Ureter (tissue), 1 donor: ENCODE measurements at places on chromosomes 4 and X. TPM values are rescaled to one million over a fixed set of nuclear protein-coding genes. Genes with fewer than 3 reads are reported as not detected.

Gene PORCN
- total RNA-seq, result 12.7 TPM

DNA sequence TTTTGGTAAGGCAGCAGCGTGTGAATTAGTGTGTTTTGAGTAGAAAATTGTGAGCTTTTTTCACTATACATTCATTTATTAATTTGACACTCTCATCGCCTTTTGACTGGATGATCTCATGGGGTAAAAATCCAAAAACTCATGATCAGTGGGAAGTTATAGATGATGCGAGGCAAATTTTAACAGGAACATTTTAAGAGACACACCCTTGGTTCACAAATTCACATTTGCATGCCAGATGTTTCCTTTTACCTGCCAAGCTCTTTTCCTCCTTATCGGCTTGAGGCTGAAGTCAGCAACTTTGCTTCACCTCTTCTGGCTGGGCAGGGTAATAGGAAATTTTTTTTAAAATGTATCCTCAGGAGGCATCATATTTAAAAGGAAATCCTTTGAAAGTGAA, 318.0 kb upstream of the HS3ST1 start:
- no peak for DNase-seq

Gene FDCSP
- not detected for total RNA-seq

Gene NHS
- total RNA-seq, result 17.4 TPM

GRCh38 chrX:42954880-42955279, 176.9 kb upstream of the PPP1R2C start:
- no peak for DNase-seq

GRCh38 chrX:45485719-45486118, 285.0 kb upstream of the DIPK2B start:
- DNase-seq, result no peak

Gene BGN
- total RNA-seq, result 77.5 TPM

- no peak for DNase-seq
These were observed 137.9 kb downstream of the INPP4B start for GRCh38 chr4:142708231-142708630.

GRCh38 chr4:141705048-141705746, 68.8 kb downstream of the IL15 start:
- no peak for DNase-seq

GRCh38 chrX:115642311-115642710, 81.3 kb downstream of the PLS3 start:
- no peak for DNase-seq

Gene ESX1
- total RNA-seq, result not detected

Gene COX7B2
- not detected for total RNA-seq

DNA sequence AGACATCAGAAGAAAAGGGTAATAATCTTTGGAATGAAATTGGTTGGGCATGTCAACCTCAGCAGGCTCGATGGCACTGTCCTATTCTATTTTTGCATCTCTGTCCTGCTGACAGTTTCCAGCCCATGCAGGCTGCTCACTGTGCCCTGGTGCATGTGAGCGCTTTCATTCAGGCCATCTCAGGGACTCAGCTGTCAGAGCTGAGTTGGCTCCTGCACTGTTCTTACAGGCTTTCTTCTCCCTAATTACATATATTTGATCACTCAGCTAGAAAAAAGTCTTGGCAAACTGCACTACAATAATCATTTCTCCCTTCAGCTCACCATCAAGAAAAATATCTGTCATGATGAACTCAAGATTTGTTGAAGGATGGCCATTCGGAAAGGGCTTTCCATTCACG, 84.7 kb downstream of the RASL11B start:
- no peak for DNase-seq

- DNase-seq, result no peak
These were observed 204.8 kb downstream of the TRAM1L1 start for GRCh38 chr4:116880625-116881024.

Gene LARP7
- total RNA-seq, result 43.4 TPM

Gene SSX1
- total RNA-seq, result not detected
